ENCODE measurements at places on chromosomes 12 and 14.
A peak's percentile ranks its signal among the peaks of the same experiment; 100 is the strongest.

- DNase-seq, result no peak
Observed at GRCh38 chr12:65420941-65421340, 142.5 kb downstream of the MSRB3 start.

DNA sequence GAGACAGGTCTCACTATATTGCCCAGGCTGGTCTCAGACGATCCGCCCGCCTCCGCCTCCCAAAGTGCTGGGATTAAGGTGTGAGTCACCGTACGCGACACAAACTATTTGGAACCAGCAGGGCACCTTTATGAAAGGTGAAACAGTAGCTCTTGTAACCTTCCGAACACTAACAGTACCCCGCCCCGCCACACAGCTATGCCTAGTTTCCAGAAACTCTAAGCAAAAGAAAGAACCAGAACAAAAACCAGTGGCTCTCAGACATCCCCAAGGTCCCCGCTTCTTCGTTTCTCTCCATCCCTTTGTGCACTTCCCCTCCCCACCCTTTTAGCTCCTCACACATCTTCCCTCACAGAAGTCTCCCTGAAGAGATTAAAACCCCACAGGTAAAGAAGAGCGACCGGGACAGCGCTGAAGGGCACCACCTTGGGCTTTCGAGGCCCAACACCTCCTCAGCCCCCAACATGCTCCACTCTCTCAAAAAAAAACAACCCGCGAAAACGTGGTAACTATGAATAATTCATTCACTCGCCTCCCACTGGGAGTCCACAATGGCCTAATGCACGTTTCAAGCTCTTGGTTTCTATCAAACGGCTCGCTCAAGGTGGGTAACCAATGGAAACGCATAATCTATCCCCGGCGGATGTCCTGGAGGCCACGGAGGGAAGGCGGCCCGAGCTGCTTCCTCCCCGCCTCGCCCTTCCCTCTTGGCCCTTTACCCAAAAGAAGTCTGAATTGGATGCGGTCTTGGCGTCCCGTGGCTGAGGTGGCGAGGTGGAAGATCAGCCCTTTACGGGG is 877 bp downstream of the BAG5 start:
- DNase-seq, result peak; percentile 64

- no peak for DNase-seq
Observed at GRCh38 chr12:5571115-5571514, 139.2 kb downstream of the NTF3 start.

GRCh38 chr12:94235848-94236247 is 87.5 kb downstream of the PLXNC1 start:
- no peak for DNase-seq

- no peak for DNase-seq
Observed at GRCh38 chr14:95818581-95818980, 58.1 kb upstream of the TUNAR start.

DNA sequence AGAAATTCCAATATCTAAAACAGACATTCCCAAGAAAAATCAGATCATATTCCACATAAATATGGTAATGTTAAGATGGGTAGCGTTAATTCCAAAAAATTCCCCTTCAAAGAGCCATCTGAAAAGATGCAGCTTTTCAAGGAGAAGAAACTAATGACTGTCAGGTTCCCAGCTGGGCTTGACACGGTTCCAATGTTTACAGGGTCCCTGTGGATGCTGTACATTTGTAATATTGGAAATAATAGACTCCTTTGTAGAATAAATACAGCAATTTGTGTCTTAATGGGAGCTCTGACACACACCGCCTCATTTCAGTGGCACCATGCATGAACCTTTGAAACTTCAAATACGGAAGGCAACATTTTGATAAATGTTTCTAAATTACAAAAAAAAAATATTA is 140.6 kb downstream of the ITPR2 start:
- no peak for DNase-seq

DNA sequence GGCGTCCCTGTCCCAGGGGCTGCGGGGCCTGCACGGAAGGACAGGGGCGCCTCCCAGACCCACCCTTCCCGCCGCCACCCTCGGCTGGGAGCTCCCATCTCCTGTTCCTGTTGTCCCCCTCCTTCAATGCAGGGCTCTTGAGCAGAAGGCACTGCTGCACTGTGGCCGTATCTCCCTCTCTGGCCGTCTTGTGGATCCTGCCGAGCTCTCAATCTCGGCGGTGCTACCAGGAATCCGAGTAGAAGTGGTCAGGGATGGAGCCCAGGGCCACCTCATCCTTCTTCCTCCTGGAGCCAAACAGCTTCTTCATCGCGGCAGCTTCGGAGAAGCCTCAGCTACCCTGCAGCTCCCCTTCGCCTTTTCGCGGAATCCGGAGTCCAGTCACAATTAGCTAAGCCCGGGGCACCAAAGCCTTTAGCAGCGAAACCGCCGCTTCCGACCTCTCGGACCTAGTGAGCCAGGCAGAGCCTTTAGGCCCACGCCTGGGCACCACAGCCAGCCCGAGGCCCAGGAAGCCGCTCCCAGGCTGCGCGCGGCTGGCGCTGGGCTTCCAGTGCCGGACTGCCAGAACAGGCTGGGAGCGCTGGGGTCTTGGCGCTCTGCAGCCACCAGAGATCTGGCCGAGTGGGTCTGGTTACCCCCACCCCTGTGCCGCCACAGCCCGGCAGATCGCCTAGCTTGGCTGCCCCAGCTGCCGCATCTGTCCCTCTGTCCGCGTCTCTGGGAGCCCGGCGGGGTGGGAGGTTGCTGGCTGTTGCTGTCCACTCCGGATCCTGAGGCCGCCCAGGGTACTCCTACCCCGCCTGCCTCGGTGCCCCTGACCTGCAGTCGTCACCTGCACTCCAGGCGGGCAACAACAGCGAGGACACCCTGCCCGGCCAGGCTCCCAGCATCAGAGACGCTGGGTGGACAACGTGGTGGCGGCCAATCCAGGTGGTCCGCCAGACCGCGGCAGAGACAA is 69.1 kb downstream of the ASCL4 start:
- peak; percentile 46 for DNase-seq

- DNase-seq, result no peak
Observed at GRCh38 chr12:116813271-116814041, 67.8 kb downstream of the HRK start.
